ENCODE measurements at places on chromosomes 3 and 15.
A peak's percentile ranks its signal among the peaks of the same experiment; 100 is the strongest.

DNA sequence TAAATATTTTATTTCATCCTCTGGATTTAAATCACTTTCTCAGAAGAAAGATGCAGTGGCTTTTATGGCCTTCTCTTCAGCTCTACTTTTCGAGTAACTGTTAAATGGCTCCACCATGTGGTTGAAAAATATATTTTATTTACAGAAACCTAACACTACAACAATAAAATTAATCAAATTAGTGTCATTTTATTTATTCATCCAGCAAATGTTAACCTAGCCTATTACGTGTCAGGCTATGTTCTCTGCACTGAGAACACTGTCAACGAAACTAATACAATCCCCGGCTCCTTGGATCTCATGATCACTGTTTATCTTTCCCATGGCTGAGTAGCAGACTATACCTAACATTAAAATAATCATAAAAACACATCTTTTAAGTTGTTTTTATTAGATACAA, 148.0 kb upstream of the OSTN start:
- no peak for DNase-seq

DNA sequence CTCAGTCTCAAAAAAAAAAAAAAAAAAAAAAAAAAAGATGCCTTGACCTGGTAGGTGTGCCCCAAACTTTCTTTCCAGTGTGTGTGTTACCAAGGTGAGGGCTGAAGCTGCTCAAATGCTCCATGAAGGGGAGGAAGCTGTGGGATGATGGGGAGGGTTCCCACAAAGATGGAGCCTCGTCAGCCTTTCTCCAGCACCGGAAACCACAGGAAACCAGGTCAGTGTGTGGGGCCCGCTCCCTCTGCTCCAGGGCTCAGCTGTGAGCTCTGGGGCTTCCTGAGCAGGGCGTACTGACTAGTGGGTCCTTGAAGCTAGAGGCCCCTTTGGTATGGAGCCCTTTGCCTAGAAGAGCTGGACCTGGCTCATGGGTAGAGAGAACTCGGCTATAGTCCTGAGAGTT, 681 bp upstream of the IL17RE start:
- no peak for DNase-seq

GRCh38 chr15:72302955-72303354, 17.0 kb downstream of the CELF6 start:
- DNase-seq = no peak

DNA sequence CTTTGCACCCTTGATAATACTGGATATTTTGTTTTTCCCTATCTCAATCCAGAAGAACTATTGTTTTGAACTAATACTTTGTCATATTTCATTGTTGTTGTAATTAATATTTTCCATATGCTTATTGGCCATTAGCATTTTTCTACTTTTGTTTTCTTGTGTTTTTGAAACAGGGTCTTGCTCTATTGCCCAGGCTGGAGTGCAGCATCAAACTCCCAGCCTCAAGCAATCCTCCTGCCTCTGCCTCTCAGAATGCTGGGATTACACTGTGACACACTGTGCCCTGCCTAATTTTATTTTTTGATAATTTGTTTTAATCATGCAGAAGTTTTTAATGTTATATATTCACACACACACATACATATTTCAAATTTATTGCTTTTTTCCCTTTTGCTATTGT, 3.4 kb upstream of the RPS27L start:
- no peak for DNase-seq

GRCh38 chr15:21260966-21261395, 179.3 kb downstream of the POTEB3 start:
- DNase-seq = no peak

GRCh38 chr3:152558386-152558785, 276.5 kb upstream of the P2RY1 start:
- no peak for DNase-seq

GRCh38 chr3:117349566-117349965, 640.0 kb downstream of the TUSC7 start:
- DNase-seq = no peak

- DNase-seq = no peak
Observed at GRCh38 chr3:195777975-195778374, 33.8 kb downstream of the MUC4 start.

DNA sequence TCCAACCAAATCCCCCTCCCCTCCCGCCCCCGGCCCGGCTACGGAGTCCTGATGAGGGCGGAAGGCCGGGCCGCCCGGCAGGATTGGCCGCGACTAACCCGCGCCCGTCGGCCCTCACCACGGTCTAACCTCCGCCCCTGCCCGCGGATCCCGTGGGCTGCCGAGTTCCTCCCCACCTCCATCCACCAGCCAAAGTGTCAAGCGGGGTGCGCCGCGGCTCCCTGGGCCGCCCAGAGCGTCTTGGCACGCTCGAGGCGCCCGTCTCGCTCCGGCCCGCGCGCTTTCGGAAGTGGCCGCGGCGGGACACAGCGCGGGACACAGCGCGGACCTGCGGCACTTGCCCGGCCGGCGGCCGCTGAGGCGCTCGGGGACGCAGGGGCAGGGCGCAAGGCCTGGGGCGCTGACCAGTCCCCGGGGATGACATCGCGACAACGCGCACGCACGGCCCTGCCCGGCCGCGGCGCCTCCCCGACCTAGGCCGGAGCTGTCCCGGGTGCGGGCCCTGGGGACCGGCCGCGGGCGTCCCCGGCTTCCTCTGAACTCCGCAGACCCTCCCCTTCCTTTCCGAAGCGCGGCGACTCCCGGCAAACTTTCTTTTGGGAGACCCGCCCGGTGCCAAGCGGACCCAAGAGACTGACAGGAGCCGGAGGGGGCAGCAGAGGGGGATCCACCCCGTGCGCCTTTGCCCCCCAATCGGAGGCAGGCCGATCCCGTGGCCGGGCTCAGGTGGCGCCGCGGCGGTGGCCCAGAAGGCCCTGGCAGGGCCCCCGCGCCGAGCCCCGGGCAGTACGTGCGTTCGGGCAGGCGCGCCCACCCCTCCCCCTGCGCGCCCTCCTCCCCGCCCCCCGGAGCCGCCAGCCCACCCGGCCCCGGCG, 112.8 kb upstream of the ICE2 start:
- peak; percentile 75 for DNase-seq

DNA sequence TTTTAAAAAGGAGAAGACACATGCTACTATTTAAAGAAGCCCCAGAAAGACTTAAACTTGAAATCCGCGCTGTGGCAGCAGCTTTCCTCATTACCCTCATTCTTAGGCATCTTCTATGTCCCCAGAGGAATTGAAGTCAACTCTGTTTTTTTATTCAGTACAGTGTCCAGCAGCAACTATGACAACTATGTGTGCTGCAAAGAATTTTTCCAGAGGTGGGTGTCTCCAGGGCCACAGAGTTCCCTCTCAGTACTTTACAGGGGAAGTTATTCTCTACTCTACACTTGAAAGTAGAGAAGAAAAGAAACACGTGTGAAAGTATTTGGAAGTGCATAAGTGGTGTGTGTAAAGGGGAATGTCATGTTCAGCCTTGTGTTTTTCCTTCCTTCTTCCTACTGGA, 32.0 kb downstream of the GATM start:
- DNase-seq = no peak

DNA sequence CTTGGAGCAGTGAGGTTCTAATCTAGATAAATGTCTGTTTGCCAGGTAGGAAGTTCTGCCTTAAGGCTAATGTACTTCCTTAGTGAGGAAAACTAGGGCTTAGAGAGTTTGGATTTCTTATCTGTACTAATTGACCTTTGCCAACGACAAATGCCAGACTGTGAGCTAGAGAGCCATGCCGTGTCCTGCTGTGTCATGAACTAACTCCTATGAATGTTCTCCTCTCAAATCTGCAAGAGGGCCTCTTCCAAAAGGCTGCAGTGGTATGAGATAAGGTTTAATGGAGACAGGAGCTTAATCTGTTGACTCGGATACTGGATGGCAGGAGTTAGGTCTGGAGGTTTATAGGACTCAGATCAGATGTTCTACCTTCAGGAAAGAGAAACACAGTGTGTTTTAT, 524.9 kb downstream of the NTRK3 start:
- DNase-seq = no peak
